Spleen (tissue), 13 donors: ENCODE measurements at places on chromosomes 13 and 19. TPM values are rescaled to one million over a fixed set of nuclear protein-coding genes. Genes with fewer than 3 reads are reported as not detected.

DNA sequence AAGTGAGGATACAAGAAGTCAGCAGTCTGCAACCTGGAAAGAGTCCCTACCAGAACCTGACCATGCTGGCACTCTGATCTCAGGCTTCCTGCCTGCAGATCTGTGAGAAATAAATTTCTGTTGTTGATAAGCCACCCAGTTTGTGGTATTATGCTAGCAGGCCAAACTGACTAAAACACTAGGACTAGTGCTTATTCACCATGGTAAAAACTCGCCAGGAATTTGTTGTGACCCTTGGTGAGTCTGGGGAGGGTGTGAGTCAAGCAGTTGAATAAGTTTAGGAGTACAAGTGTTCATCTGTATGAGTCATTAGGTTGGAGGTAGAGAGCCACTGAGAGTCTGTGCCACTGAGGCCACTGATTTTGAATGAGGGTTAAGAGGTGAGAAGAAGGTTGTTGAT, 3.6 kb downstream of the ZIK1 start:
- no peaks in the 10 kb centered on the region for H3K27me3 ChIP-seq
- H3K4me3 ChIP-seq: no peak overlapping the region
- peaks cover 80% of the 10 kb centered on the region for H3K36me3 ChIP-seq
- no peak for DNase-seq

HSPB6 gene
- total RNA-seq: 5.9 TPM

DNA sequence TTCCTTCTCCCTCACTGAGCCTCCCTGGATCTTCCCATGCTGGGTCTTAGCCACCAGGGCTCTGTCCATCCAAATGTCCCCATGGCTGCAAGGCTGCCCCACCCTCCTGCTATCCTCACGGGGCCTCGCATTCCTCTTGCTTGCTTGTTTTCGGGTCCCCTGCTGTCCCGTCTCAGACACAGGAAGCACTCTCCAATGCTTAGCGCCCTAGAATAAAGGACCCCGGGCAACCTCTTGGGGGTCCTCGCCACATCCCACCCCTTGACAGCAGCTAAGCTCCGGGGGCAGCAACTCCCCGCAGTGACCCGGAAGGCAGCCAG, 23.7 kb downstream of the SH3GL1 start:
- no peak overlapping the region for H3K4me3 ChIP-seq
- no peaks in the 10 kb centered on the region for H3K27me3 ChIP-seq
- H3K27ac ChIP-seq: no peak overlapping the region
- no peaks in the 10 kb centered on the region for H3K36me3 ChIP-seq

DNA sequence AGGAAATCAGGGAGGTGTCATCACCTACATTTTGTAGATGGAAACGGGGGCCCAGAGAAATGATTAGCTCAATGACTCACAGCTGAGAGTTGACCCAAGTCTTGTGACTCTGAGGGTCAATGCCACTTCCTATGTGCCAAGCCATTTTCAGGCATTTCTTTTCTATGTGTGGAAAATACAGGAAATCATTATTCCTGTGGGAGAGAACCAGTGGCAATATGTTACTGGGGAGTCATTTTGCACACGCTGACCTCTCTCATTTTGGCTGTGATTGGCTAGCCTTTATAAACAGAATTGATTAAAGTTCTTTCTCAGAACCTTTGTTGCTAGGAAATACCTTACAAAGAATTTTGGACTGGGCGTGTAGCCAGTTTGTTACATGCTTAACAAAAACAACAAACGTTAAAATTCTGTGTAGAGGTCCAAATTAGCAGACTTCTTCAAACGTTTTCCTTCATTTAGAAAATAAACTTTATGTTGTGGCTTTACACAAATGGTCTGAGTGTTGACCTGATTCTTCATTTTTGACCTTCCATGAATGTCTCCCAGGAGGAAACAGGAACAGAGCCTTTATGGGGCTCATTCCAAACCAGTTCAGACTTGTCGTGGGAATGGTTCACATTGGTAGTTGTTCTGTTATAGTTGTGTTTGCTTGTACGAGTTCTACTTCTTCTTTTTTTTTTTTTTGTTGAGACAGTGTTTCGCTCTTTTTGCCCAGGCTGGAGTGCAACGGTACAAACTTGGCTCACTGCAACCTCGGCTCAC, 11.4 kb downstream of the PCCA start:
- peaks cover 6% of the 10 kb centered on the region for H3K4me1 ChIP-seq
- no peaks in the 10 kb centered on the region for H3K27me3 ChIP-seq
- H3K27ac ChIP-seq: peak overlapping the region; percentile 66
- no peaks in the 10 kb centered on the region for H3K36me3 ChIP-seq
- no peak for DNase-seq
- no peak overlapping the region for H3K4me3 ChIP-seq

ING1 gene
- 22.7 TPM for total RNA-seq

DNA sequence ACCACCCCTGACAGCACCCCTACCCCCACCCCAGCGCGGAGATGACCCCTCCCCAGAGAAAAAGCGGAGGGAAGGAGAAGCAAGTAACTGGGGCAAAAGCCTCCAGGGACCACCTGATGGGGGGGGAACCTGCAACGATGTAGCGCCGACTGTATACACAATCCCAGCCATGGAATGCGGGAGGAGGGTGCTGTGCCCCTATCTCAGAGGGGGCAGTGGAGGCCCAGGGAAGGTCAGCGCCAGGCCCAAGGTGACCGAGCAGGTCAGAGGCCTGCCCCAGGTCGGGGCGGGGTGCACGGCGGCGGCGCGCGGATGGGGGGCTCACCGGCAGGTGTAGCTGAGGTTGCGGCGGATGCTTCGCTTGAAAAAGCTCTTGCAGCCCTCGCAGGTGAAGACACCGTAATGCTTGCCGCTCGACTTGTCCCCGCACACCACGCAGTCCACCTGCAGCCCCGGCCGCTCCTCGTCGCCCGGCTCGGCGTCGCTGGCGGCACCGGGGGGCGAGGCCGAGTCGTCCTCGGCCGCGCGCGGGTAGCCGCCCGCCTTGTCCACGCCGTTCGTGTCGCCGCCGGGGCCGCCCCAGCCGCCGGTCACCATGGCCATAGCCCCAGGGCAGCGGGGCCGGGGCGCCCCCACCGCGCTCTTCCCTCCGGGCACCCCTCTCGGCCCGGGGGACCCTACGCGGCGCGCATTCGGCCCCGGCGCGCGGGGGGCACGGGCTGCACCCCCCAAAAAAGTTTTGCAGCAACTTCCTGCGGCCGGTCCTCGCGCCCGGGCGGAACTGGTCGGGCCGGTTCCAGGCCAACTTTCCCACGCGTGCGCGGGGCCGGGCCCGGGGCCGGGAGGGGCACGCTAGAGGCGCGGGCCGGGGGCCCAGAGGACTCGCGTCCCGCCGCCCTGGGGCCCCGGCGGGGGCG, 843 bp downstream of the NR2F6 start:
- peaks cover 18% of the 10 kb centered on the region for H3K27me3 ChIP-seq
- peaks cover 44% of the 10 kb centered on the region for H3K4me1 ChIP-seq
- DNase-seq: peak; percentile 88
- peak overlapping the region; percentile 93 for H3K4me3 ChIP-seq
- peak overlapping the region; percentile 73 for H3K27ac ChIP-seq

GRCh38 chr13:71477735-71478134, 389.3 kb downstream of the DACH1 start:
- H3K27me3 ChIP-seq: no peaks in the 10 kb centered on the region
- H3K4me1 ChIP-seq: no peaks in the 10 kb centered on the region
- H3K27ac ChIP-seq: no peak overlapping the region
- no peaks in the 10 kb centered on the region for H3K36me3 ChIP-seq
- DNase-seq: no peak

DNA sequence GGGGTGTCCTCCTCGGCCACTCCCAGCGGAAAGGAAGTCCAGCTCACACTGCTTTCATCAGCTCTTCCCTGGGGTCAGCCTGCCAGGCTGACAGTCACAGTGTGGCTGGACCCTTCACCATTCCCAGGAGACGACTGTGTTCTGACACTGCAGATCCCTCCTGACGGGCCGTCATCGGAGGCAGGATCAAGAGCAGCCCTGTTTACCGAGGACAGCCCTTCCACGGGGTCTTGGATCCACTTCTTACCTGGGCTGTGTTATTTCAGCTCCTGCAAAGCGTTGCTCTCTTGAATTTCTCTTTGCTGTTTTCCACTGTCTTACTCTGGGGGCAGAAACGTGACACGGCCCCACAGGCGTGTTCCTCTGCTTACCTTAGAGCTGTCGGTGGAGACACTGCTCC, 149.9 kb upstream of the SOX1 start:
- no peak overlapping the region for H3K4me3 ChIP-seq
- DNase-seq: peak; percentile 49
- no peaks in the 10 kb centered on the region for H3K4me1 ChIP-seq
- no peak overlapping the region for H3K27ac ChIP-seq

DNA sequence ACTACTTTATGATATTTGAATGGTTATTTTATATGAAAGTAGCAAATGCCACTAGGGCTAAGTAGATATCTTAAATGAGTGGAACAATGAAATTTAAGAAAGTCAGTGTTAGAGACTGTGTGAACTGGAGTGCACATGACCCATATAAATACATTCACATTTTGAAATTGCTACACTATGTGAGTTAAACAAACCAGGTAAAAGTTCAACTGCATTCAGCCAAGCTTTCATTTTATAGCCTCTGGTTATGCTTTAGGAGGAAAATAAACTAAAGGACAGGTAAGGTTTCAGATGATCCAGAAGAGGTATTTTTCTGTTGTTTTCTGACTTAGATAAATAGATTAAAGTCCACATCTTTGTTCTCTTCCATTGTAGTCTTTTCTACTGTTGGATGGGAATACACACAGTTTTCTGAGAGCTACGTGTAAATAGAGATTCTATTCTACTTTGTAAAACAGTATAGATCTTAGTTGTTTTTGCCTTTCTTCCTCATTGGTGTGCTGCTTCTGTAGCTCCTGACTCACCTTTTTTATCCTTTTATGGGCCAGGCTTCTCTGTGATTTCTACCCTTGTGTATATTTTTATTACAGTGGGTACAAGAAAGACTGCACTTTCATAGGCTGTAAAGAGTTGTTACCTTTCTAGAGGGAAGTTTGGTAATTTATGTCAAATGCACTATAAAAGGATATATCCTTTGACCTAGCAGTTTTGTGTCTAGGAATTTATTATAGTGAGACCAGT, 54.6 kb upstream of the KCTD4 start:
- no peak overlapping the region for H3K4me3 ChIP-seq
- no peaks in the 10 kb centered on the region for H3K4me1 ChIP-seq
- H3K27ac ChIP-seq: no peak overlapping the region
- H3K27me3 ChIP-seq: no peaks in the 10 kb centered on the region
- H3K36me3 ChIP-seq: no peaks in the 10 kb centered on the region
- no peak for DNase-seq

DNA sequence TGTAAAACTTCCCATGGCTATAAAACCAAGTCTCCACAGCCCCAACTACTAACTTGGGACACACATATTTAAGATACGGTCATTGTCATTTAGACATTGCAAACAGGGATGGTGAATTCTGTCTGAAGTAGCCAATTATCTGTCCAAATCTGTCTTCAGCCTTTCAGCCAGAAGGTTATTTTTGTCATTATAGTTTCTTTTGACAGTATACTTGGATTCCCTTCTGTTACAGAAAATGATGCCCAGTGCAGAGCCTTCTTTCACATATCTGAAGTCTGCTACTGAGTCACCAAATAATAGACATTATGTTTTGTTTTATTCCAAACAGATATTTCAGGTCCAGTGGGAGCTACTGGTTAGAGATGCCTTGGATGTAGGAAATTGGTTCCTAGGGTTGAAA, 452.4 kb upstream of the HTR2A start:
- no peak overlapping the region for H3K27ac ChIP-seq
- H3K36me3 ChIP-seq: no peaks in the 10 kb centered on the region
- no peaks in the 10 kb centered on the region for H3K27me3 ChIP-seq
- no peak overlapping the region for H3K4me3 ChIP-seq
- DNase-seq: no peak

DNA sequence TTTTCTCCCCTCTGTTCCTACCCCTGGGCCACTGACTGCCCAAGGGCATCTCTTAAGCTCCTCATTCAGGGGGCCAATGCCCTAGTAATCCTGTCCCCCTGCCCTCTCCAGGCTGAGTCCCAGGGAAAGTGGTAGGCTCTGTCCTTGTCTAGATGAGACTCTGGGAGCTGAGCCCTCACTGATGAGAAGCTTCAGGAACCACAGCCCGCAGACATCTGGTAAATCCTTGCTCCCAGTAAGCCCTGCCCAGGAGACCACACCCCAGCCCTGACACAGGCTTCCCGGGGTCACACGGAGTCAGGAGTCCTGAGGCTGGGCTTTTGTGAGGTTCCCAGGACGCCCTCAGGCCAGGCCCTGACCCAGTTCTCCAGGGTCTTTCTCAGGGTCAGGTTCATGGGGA, 1.9 kb downstream of the CEACAM4 start:
- H3K27me3 ChIP-seq: no peaks in the 10 kb centered on the region
- H3K4me3 ChIP-seq: peak overlapping the region; percentile 36
- peaks cover 12% of the 10 kb centered on the region for H3K36me3 ChIP-seq

DNA sequence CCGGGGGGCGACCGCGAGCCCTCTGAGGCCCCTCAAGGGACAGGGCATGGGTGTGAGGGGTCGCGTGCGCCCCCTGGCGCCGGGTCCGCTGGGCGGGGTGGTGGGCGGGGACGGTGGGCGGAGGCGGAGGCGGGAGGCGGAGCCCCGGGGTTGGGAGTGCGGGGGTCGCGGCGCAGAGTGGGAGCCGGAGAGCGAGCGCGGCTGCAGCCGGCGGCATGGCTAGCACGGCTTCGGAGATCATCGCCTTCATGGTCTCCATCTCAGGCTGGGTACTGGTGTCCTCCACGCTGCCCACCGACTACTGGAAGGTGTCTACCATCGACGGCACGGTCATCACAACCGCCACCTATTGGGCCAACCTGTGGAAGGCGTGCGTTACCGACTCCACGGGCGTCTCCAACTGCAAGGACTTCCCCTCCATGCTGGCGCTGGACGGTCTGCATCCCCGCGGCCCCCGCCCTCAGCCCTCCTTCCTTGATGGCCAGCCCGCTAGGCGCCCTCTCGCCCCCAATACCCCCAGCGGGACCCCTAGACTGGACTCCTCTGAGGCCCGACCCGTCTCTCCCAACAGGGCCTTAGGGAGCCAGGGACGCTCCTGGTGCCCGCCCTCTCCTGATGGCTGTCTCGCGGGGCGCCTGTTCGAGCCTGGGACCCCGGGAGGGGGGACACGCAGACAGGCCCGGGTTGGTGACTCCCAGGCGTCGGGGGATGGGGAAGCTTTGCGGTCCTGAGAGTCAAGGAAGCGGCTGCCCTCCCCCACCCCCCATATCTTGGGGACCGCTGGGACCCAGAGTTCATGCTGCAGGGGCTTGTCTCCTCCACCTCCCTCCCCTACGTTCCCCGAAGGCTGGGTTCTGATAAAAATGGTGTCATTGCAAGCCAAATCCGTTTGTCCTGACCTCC, at the start of gene CLDN10:
TSS of gene CLDN10 (plus strand) at position 182 of the 903 bp plus-strand sequence. CDS start at position 216, 34 bp downstream.
- H3K36me3 ChIP-seq: no peaks in the 10 kb centered on the region
- H3K27ac ChIP-seq: no peak within 1 kb of the TSS
- peaks cover 24% of the 10 kb centered on the region for H3K4me1 ChIP-seq
